Stimulated activated CD4-positive, alpha-beta T cell treated with anti-CD3 and anti-CD28 coated beads, Interleukin-2, amount 100 ng/mL, for 4 hours (primary cell): ENCODE measurements at places on chromosomes 2 and 18.

GRCh38 chr18:50610349-50610748, 50.5 kb downstream of the MAPK4 start:
- no peak for DNase-seq

DNA sequence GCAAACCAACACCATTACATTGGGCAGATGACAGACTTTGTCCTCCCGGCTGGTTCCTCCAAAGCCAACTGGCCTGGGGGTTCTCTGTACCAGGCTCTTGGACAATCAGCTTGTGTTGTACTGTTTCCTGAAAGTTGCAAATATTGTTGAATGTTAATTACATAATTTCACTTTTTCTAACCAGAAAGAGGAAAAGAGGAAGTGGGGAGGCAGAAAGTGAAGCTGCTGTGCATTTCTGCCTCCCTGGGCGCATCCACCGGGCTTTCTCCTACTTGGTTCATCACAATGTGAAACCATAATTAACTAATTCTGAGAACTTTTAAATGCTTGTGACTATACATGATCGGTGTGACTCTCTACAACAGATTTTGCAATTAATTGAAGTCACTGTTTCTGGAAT, 10.1 kb downstream of the TWIST2 start:
- no peak for DNase-seq

DNA sequence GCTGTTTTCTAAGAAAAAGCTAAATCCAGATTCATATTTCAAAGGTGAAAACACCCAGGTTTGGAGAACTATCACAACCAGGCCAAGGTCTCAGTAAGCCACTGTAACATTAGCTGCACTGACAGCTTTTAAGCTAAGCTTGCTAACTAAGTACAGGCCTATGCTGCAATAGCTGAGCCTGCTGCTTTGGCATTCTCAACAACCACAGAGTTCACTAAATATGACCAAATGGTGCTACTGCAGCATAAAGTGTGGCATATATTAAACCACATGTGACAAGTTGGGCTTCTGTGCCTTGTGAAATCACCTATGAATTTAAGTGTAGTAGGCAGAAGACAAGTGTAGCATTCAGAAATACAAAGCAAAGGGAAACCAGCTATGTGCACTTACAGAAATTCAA, 206.7 kb downstream of the TCF4 start:
- DNase-seq: no peak

GRCh38 chr18:78659057-78659456, 320.6 kb upstream of the SALL3 start:
- no peak for DNase-seq

GRCh38 chr18:74949611-74950010, 259.3 kb downstream of the PTGR3 start:
- no peak for DNase-seq

DNA sequence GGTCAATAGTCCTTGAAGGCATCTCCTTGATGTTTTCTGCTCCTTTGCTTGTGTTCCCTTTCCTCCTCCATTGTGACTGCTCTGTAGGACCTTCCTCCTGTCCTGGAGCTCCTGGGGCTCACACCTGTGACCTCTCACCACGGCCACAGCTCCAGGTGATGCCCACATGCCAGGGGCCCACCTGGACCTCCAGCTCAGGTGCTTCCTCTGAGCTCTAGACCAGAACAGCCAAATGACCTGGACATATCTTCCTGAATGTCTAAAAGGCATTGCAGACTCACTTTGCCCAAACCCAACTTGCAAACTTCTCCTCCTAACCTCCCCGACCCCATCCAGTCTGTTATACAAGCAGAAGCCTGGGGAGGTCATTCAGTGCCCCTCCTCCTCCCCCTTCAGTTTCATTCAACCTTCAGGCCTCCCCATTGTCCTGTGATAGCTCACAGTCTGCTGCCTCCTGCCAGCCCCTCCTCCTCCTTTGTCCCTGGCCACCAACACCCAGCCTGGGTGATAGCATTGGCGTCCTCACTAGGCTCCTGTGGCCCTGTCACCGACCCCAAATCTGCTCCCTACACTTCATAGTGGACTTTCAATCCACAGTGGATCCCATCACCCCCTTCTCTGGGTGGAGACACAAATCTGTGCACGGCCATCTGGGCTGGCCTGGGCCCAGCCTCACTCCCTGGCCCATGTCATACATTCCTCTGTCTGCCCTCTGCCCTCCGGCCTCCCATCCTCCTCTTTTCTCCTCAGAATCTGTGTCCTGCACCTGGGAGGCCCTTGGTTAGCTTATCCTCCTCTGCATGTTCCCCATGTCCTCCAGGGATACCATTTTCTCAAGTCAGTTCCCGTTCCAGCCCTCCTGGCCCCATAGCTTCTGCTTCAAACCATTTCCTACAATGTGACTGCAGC, 310.4 kb upstream of the HDAC4 start:
- no peak for DNase-seq

GRCh38 chr18:43393174-43393573, 115.9 kb upstream of the SYT4 start:
- DNase-seq: no peak

DNA sequence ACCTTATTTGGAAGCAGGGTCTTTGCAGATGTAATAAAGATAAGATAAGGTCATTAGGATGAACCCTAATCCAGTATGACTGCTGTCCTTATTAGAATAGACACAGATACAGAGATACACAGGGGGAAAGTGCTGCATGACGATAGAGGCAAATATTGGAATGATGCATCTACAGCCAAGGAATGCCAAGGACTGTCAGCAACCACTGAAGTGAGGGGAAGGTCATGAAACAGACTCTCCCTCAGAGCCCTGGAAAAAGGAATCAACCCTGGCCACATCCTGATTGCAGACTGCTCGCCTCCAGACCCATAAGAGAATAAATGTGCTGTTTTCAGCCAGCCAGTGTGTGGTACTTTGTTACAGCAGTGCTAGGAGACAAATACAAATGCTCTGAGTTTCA, 14.8 kb downstream of the TMEM237 start:
- DNase-seq: no peak

GRCh38 chr2:62197011-62197924, 1.4 kb downstream of the B3GNT2 start:
- no peak for DNase-seq

DNA sequence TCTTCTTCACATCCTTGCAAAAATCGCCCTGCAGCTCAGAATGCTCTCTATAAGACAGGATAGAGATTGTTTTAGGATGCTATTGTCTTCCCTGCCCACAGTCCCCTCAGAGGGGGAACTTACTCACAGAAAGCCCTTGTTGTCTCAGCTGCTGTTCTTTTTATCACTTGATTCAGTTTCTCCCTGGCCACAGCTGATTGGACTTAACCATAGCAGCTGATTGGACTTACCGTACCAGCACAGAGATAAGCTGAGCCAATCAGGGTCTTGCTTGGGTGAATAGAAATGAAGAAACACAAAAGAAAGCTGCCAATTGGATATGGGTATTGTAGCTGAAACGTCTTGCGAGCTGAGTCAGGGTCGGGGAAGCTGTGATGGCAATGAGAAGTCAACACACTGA, 194.2 kb upstream of the MEX3C start:
- DNase-seq: no peak

DNA sequence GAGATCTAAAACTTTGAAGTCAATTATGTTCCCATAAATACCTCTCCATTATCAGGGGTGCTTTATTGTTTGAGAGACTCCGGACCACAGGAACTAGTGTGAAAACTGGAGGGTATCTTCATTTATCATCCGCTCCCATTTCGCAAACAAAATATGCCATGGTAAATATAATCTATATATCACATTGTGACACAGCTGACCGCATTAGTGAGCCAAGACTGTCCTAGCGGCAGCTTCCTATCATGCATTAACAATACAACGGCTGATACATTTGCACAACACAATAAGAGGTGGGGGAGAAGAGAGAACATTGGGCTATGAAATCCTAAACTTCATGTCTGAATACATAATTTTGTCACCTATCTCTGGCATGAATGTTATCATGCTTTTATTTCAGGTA, 29.5 kb downstream of the BCL11A start:
- DNase-seq: no peak

DNA sequence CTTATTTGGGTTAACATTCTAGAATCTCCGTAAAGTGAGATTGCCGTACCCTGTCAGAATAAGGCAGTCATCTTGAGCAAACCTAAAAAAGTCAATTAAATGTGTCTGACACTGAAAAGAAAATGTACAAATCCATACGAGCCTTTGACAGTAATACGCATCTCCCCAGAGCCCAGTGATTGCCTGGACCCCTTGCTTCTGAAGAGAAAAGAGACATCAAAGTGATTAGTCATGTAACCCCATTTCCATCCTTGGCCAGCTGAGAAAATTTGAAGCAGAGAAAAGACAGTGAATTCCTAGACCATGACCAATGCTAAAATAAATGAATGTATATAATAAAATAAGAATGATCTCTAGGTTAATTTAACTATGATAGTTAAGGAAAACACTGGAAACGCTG, 1499.4 kb downstream of the SUCLG1 start:
- DNase-seq: no peak

DNA sequence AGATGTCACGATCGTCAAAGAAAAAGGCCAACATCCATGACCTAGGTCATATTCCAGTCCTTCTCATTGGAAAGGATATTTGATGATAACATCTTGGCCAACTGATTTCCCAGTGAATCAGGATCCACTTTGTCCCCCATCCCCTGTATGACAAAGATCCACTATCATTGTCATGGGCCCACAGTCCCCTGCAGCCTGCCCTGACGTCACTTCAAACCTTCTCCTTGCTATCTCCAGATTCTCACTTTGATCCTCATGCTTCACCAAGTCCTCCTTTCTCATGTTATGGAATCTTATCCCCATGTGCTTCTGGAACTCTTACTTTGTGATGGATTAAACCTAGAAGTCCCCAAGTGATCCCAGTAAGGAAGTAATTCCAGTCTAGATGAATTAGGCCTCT, 25.7 kb downstream of the GALNT14 start:
- DNase-seq: no peak

DNA sequence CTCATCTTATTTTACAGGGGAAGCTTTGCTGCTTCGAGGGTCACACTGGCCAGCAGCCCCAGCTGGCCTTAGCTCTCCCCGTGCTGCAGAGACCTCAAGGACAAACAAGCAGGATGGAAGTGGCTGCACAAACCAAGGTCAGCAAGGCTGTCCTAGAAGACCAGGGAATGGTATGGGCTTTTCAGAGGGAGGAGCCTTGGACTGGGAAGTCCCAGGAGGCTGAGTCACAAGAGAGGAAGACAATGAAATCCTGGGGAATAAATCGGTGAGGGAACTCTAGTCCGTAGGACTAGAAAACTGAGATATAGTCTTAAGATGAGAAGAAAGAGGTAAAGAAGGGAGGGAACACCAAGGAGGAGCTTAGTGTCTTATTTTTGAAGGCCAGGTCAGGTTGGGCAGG, 15.7 kb downstream of the CREG2 start:
- DNase-seq: no peak

- no peak for DNase-seq
Measured at GRCh38 chr2:195687320-195688086, 30.5 kb downstream of the SLC39A10 start.

- DNase-seq: no peak
Measured at GRCh38 chr18:47248115-47248603, 3.3 kb downstream of the SKOR2 start.

DNA sequence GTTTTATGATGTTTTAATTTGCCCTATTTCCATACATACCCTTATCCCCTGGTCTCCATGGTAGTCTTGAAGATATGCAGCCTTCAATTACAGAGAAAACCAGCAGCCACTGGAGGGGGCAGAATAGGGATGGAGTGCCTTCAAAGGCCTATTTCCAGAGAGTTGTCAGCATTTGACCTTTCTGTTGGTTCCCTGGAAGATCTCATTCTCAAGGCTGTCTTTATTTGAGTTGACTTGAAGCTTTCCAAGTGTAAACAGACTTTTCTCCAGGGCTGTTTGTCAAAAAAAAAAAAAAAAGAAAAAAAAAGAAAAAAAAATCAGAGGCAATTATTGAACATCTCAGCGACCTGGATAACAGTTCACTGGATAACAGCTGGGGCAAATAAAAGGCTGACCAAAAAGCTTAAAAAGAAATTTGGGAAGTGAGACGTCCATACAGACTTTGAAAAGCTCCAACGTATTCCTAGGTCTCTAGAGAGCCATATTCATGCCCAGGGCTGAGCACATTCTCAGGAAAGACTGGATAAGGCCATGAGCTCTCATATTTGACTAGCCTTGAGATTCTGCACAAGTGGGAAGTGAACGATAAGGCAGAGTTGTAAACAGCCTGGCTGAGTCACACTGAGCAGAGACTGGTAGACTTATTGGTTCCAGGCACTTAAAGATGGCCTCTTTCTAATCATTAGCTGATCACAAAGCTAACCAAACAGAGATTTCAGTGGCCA, 126.6 kb downstream of the VAPA start:
- no peak for DNase-seq

- no peak for DNase-seq
Measured at GRCh38 chr2:10430886-10431622, 17.1 kb downstream of the ODC1 start.

DNA sequence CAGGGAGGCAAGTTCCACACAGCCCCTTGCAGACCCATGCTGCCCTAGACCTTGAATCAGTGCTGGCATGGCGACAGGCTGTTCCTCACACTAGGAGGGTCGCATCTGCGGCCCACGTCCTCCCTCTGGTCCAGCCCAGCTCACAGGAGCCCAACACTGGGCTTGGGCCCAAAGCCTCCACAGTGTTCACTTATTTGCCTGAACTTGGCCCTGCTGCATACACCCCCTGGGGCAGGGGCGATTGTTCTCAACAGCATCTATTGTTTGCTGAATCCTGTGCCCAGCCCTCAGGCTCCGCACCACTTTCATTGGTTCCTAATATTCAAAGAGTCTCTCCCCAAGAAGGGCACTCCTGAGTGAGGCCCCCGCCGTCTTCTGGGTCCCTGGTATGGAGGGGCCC, 90.7 kb downstream of the ZBTB7C start:
- no peak for DNase-seq

- DNase-seq: no peak
Measured at GRCh38 chr18:23890589-23890988, 124.0 kb upstream of the TTC39C start.

DNA sequence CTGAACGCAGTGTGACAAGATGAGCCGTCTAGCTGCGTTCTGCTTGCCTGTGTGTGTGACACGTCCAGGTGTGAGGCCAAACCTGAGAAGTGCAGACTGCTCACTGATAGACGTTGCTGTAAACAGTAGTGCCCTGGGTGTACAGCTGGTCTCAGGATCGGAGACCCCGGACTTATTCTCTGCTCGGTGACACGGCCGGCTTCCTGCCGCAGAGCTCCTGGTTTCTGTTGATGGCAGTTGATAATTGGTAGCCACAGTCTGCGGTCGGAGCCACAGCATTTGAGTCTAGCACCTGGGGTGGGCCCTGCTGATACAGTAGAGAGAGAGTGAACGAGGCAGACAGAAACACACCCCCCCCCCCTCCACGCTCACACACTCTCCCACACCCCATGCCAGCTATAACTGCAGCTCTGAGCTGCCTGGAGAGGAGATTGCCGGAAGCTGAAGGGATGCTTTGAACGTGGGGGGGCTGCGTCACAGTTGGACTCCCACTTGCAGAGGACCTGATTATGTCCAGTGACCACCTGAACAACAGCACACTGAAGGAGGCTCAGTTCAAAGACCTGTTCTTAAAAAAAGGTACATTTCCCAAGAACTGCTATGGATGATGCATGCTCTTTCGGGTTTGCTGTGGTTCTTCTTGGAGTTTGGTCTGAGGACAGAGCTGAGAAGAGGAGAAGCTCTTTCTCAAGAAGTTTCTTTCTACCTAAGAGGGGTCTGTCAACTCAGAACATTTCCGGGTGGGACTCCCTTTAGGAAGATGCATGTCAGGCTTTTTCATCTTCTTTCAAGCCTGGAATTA, 114.0 kb downstream of the FAM210A start:
- peak; percentile 37 for DNase-seq
